Stimulated activated CD4-positive, alpha-beta T cell treated with anti-CD3 and anti-CD28 coated beads, Interleukin-1b, Interleukin-23, amount 100 ng/mL, for 4 hours (primary cell): ENCODE measurements at places on chromosomes 4 and X.

GRCh38 chr4:166506051-166506450 is 633.0 kb downstream of the TLL1 start:
- DNase-seq = no peak

GRCh38 chrX:29690061-29690460 is 525.3 kb upstream of the MAGEB2 start:
- no peak for DNase-seq

DNA sequence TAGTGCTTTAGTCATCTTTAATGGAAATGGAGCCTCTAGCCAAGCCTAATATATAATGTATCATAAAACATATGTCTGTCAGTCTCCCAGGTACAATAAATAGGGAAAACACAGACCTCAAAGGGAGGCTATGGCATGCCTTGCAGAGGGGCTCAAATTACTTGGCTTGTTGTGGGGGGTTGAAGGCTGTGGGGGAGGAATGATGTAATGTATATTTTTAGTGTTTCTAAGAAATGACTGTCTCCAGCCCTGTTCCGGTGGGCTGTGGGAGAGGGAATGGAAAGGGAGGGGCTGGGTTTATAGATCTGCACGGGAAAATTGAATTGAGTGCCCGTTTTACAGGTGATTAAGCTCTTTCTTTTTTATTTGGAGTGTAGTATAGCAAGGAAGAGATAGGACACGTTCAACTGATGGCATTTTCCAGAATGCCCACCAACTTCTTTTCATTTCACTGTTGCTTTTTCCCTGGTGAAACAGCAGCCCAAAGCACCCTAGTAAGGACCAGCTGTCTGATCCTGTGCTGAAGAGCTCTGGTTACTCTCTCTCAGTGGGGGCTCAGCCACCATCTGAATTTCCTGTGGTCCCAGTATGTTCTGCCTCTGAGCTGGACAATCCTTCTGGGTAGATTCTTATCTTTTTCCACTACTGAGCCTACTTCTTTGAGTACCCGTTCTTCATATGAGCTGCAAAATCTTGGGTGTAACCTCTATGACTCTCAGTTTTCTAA is 220.7 kb upstream of the CASK start:
- DNase-seq = no peak

DNA sequence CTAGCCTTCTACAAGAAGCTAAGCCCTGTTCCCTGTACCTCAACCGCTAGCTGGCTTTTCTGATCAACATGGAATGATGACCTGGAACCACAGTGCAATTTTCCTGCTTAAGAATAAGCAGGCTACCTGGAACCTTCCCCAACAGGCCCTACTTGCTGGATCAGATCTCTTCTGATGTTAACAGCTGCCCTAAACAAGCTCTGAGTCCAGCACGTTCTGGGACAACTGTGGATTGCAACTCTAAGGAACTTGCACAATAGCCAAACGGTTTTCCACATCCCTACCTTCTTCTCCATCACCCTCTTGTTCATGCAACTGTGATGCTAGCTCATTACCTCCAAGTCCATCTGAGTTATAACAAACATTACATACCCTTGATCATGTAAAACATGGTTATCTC is 19.8 kb downstream of the ATP8A1 start:
- DNase-seq = no peak

- no peak for DNase-seq
Observed at GRCh38 chr4:128298146-128298758, 10.6 kb upstream of the PGRMC2 start.

GRCh38 chr4:88043001-88043400 is 35.6 kb downstream of the PKD2 start:
- no peak for DNase-seq

- DNase-seq = no peak
Observed at GRCh38 chr4:78640714-78641113, 89.1 kb downstream of the ANXA3 start.

- peak; percentile 27 for DNase-seq
Observed at GRCh38 chrX:118346258-118347094, 570 bp downstream of the WDR44 start.

DNA sequence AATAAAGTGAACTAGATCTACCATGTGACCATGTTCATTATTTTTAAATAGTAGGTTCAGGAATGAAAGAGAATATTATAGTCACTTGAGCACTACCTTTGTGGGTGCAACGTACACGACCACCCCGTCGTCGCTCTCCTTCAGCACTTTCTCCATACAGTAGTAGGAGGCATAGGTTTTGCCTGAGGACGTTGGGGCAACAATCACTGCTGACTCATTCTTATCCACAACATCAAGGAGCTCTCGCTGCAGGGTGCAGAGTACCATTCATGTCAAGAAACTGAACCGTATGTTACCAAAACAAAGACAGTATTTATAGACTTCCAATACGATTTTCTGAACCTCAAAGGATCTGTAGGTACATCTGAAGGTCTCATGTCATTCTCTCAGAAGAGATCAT is 44.7 kb downstream of the DDX60 start:
- no peak for DNase-seq

- no peak for DNase-seq
Observed at GRCh38 chrX:135340831-135341230, 31.6 kb downstream of the ETDC start.

DNA sequence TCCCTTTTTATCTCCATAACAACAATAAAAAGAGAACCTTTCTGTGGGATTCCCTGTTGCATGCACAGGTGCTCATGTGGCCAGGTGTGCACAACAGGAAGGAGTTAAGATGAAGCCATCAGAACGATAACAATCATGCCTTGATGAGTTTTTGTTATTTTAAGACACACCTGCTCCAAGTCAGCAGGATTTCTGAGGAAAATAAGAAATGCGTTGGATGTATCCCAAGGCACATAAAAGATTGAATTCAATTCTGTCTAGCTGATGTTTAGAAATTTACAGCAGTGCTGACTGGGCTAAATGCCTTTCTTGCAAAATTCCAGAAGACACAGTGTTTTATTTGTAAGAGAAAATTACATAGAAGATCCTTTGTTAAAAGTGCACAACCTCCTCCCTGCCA is 1678.2 kb downstream of the ARAP2 start:
- DNase-seq = no peak

GRCh38 chr4:185811509-185812364 is at the start of gene SORBS2:
SORBS2 (minus strand) TSS chr4:185812194; CDS start chr4:185690571, 121,623 bp downstream.
- no peak for DNase-seq

GRCh38 chrX:78545233-78545632 is 113.9 kb downstream of the RTL3 start:
- DNase-seq = no peak

GRCh38 chr4:38383646-38384121 is 280.3 kb upstream of the KLF3 start:
- no peak for DNase-seq

DNA sequence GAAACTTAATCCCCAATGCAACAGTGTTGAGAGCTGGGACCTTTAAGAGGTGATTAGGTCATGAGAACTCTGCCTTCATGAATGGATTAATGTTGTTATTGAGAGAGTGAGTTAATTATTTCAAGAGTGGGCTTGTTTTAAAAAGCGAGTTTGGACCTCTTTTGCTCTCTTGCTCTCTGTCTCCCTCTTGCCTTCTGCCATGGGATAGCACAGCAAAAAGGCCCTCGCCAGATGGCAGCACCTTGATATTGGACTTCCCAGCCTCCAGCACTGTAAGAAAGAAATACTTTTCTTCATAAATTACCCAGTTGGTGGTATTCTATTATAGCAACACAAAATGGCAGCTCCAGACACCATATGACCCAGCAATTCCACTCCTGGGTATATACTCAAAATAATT is 7.0 kb upstream of the ATP6AP2 start:
- no peak for DNase-seq

GRCh38 chr4:92599044-92599443 is 295.3 kb downstream of the GRID2 start:
- no peak for DNase-seq

DNA sequence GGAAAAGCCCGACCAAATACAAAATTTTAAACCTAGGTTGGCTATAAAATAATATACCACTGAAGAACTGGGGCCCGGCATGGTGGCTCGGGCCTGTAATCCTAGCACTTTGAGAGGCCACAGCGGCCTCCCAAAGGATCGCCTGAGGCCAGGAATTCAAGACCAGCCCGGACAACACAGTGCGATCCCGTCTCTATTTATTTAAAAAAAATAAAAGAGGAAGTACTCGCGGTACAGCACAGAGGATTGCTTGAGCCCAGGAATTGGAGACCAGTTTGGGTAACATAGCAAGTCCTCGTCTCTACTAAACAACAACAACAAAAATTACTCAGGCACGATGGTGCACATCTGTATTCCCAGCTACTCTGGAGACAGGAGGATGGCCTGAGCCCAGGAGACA is 44.8 kb upstream of the CDKN2AIP start:
- no peak for DNase-seq

GRCh38 chr4:6475492-6476020 is 3.1 kb upstream of the PPP2R2C start:
- no peak for DNase-seq

DNA sequence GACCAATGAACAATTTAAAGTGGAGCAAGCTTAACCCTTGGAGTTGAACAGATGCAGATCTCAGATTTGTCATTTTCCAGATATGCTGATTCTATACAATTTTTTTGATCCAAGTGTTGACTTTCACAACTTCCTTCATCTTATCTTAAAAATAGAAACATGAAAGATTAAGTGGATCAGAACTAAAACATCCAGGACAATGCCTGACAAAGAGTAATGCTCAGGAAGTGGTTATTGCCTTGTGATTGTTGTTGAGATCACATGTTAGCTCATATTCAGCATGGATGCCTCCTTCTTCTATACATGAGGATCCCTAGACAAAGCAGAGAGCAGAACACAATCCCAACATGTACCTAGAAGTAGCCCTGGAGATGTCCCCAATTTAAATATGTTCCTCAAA is 160.9 kb downstream of the PPARGC1A start:
- no peak for DNase-seq

- DNase-seq = no peak
Observed at GRCh38 chr4:125276811-125277210, 37.9 kb upstream of the FAT4 start.

- no peak for DNase-seq
Observed at GRCh38 chr4:7867191-7867590, 72.5 kb downstream of the AFAP1 start.

GRCh38 chrX:106903856-106904528 is 851 bp upstream of the RIPPLY1 start:
- no peak for DNase-seq

- no peak for DNase-seq
Observed at GRCh38 chr4:16588651-16589050, 309.8 kb downstream of the LDB2 start.

GRCh38 chr4:173509036-173510001 is 20.7 kb downstream of the HAND2 start:
- no peak for DNase-seq

- no peak for DNase-seq
Observed at GRCh38 chr4:84366161-84366560, 132.9 kb downstream of the NKX6-1 start.

GRCh38 chrX:37905436-37906147 is 58.2 kb upstream of the DYNLT3 start:
- DNase-seq = no peak

DNA sequence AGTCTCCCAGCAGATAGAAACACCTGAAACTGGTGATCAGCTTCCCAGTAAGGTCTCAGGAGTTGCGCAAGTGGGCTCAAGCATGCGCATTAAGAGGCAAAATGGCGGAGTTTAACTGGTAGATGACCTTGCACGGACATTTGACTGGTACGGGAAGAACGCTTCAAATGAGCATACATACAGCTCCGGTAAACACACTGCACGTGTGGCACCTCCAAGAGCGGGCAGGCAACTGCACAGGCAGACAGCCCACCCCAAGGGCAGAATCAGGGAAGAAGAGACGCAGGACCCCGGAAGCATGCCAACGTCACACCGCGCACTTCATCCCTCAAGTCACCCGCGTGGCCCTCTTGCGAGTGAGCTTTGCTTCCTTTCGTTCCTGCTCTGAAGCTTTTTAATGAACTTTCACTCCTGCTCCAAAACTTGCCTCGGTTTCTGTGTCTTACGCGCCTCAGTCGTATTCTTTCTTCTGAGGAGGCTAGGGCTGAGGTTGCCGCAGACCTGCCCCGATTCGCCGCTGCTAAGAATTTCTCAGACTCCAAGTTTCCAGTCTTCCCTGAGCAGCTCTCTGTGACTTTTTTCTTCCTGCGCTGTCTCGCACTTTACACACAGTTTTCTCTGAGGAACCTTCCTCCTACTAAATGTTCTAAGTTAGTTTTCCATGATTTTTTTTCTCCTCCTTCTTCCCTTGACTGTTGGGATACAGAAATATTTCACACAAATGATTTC is 180.7 kb upstream of the ZFP42 start:
- DNase-seq = no peak

GRCh38 chr4:145041378-145041777 is 56.6 kb downstream of the ANAPC10 start:
- DNase-seq = no peak

- no peak for DNase-seq
Observed at GRCh38 chr4:6229095-6229494, 28.7 kb upstream of the JAKMIP1 start.

DNA sequence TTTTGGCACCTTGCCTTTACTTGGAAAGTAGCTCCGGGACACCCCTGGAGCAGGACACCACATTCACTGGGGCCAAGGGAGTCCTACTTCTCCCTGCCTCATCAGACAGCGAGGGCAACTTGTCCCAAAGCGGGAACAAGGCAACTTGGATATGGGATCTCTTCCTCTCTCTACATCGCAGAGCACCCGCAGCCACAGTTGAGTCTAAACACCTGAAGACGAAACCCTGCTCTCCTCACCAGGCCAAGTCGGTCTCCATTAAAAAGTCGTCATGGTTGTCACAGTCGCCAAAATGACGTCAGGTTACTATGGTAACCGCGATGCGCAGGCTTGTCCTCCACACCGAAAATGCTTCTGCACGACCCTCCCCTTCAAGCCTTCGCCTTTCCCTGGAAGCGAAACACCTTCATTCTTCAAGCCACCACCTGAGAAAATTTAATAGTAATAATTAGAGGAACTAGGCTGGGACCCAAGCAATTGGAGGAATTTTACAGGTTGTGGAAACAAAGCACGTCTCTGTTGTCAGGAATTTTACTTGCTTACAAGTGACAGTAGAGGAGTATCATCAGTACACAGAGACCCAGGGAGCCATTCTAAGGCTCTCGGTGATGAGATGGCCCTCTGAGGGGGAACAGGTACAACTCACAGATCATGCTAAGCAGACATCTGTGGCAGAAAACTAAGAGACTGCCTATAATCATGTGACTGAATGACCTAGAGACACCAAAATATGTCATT is 30.5 kb upstream of the TCEAL4 start:
- peak; percentile 37 for DNase-seq
